ENCODE measurements at places on chromosomes 6 and 20. TPM values are rescaled to one million over a fixed set of nuclear protein-coding genes. Genes with fewer than 3 reads are reported as not detected.
A peak's percentile ranks its signal among the peaks of the same experiment; 100 is the strongest.

DNA sequence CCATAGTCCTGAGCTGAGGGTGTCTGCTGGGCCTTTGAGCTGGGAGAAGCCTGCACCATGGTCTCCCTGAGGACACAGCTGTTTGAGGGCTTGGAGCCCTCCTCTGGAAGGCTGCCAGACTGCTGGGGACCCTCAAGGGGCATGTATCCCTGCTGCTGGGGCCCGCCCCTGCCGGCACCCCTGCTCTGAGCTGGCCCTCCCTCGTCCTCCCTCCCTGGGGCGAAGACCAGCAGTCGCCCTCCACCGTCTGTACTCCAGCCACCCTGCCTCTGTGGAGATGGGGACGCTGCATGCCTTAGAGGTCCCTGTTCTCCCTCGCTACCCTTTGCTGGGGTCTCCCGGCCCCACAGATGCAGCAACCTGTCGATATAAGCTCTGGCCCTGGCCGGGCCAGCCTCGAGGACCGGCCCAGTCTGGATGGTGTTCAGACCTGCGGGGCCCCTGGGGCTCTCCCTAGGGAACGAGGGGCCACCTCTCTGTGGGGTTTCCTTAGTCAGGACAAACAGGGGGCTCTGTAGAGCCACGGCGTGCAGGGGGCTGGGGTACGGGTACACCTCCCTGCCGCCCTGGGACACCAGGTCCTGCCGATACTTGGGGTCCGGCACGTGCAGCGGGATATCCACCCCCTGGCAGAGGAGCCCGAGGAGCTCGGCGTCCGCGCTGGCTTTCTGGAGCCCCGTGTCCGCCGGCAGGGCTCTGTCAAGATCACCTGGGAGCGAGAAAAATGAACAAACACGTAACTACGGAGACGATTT, 11.0 kb downstream of the DACT2 start:
- DNase-seq: no peak

DNA sequence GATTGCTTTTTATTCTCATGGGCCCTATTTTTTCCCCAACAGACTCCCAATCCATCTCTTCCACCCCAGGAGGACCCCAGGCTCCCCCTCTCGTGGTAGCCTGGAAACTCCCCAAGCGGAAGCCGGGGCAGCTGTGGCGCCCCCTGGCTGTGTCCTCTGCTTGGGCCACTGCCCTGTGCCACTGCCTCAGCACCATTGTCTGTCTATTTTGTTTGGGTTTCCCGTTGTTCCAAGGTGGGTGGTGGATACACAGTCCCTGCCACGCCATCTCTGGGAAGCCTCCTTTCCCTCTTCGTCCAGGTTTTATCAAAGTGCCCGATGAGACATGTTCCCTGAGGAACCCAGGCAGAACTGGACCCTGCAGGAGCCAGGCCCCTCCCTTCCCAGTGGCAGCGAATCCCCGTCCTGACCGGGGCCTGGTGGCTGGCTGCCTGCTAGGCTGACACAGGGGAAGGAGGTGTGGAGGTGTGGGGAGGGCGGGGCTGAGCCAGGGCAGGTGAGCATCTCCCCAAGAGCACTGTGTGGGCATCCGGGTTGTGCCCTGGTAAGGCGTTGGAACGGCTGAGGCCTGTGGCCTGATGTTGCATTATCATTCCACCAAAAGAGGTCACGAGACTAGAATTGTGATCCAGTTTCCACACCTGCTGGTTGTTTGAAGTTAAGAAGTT, 228.2 kb downstream of the CDH4 start:
- DNase-seq: no peak

DNA sequence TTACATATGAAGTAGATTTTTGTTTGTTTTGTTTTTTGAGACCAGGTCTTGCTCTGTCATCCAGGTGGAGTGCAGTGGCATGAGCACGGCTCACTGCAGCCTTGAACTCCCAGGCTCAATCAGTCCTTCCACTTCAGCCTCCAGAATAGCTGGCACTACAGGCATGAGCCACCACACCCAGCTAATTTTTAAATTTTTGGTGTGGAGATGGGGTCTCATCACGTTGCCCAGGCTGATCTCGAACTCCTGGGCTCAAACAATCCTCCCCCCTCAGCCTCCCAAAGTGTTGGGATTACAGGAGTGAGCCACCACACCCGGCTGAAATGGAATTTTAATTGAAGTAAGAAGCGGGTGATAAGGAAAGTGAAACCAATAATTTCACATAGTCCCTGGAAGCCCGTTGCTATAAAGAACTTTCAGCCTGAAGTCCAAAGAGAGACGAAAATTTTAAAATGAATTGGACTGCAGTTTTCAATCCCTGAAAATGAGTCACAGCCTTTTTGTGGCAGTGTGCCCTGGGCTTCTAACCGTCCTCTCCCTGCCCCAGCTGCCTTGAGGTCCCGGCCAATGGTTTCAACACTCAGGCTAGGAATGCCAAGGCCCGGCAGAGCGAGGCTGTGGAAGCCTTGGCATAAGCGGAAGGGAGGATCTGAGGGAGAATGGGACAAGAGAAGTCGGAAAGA, 757 bp downstream of the RAET1E start:
- peak; percentile 71 for DNase-seq

- no peak for DNase-seq
These were observed 362.9 kb downstream of the ZFAND3 start for GRCh38 chr6:38182426-38182825.

- no peak for DNase-seq
These were observed 20.4 kb downstream of the MAFB start for GRCh38 chr20:40668449-40669228.

DNA sequence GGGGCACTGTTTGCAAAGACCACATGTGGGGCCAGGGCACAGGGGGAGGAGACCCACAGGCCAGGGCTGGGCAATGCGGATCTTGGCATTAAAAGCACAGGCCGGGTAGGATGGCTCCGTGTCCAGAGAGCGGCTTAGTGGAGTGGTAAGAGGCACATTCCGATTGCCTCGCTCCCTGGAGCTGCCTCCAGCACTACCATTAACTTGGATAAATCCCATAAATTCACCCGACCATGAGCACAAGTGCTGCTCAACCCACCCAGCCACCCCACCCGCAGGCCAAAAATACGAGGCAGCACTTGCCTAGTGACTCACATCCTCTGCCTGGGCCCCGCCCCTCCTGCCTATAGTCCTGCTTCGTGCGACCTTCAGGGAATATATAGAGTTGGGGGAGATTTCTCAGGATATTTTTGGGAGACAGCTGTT, 67.5 kb upstream of the QKI start:
- DNase-seq: no peak

GRCh38 chr20:41204304-41205265, 67.2 kb downstream of the PLCG1 start:
- no peak for DNase-seq

- no peak for DNase-seq
These were observed 58.7 kb downstream of the GCNT2 start for GRCh38 chr6:10579803-10580202.

DNA sequence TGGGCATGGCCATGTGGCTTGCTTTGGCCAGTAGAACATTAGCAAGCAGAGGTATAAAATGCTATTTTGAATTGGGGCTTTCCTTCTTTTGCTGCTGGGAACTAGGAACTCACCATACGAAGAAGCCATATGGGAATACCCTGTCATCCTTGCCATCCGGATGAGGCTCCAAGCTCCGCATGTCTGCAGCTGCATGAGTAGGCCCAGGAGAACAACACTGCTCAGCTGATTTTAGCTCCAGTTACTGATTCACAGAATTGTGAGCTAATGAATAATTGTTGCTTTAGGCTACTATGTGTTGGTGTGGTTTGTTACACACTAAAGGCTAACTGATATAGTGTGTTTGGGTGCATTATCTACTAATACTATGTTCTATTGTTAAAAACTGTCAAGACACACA, 2.7 kb upstream of the PLCB4 start:
- DNase-seq: no peak

DNA sequence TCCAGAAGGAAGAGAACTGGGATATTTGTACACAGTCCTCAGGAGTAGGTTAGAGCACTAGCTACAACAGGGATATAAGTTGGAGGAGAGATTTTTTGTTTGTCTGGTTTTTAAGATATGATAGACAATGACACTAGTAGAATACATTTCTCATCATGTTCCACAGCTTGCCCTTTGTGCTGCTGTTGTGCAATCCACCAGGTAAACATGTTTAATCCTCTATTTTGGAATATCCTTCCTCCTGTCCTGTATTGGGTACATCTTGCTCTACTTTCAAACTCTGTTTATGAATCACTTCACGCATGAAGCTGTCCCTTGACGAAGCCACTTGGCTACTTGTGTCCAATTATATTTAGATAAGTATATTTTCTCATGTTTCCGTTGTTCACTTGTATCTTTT, 153.6 kb upstream of the TENT5A start:
- DNase-seq: no peak

GRCh38 chr6:146305092-146305491, 238.5 kb upstream of the RAB32 start:
- no peak for DNase-seq

DNA sequence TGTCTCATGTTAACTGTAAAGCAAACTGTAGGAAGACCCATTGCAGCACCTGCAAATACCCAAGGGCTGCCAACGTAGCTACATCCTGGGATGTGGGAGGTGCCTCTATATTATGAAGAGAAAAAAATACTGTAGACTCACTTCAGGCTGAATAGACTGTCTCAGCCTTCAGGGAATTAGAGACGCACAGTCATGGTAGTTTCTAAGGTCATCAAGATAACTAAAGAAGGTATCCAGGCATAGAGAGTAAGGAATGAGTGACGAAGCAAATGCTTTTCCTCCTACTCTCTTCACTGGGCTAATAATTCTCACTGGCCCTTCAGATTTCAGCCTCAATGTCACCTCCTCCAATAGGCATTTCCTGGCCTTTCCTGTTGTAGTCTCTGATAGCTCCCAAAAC, 121.6 kb upstream of the ECI2 start:
- no peak for DNase-seq

DNA sequence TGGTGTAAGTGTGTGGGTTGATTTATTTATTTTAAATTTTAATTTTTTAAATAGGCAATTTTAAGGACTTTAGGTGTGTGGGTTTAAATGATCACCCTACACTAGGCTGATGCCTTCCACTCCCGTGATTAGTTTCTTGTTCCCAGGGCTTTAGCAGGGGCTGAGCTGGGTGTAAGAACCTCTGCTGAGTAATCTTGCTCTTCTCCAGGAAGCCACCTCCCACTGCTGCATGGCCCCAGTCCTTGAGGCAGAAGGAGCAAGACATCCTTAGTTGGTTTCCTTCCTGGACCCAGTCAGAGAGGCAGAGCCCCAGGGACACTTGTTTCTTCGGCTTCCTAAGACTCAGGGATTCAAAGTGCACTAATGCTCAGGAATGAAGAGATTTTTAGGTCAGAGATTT, 19.8 kb upstream of the CDC5L start:
- DNase-seq: no peak

The PRR18 gene
- total RNA-seq: not detected

The RING1 gene
- 22.5 TPM for total RNA-seq

The OR2H2 gene
- total RNA-seq: not detected

The AVP gene
- not detected for total RNA-seq

The NKAPL gene
- 1.2 TPM for total RNA-seq

The EYS gene
- total RNA-seq: 4.5 TPM

The SRSF12 gene
- 1.7 TPM for total RNA-seq

The QRSL1 gene
- 11.7 TPM for total RNA-seq

All from tibial nerve (tissue), 4 donors.